ENCODE measurements at places on chromosomes 2 and 18.

- no peak for DNase-seq
Observed at GRCh38 chr2:71690876-71691475, 237.6 kb downstream of the DYSF start.

GRCh38 chr2:48397281-48397680 is 132.7 kb upstream of the STON1 start:
- DNase-seq, result no peak

DNA sequence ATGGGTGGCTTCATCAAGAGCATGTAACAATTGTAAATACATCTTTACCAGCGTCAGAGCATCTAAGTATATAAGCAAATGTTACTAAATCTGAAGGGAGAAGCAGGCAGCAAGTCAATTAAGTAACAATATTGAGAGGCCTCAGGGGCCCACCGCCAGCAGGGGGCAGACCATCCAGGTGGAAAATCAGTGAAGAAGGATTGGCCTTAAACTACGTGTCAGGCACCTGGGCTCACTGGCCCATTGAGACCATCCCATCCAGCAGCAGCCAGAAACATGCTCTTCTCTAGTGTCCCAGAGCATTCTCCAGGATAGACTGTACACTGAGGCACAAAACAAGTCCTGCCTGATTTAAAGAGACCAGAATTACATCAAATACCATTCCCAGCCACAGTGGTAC is 96.2 kb upstream of the SNTG2 start:
- DNase-seq, result no peak

GRCh38 chr2:53768242-53768542 is 588 bp downstream of the CHAC2 start:
- DNase-seq, result no peak

- DNase-seq, result no peak
Observed at GRCh38 chr2:178478130-178478438, 316 bp downstream of the FKBP7 start.

DNA sequence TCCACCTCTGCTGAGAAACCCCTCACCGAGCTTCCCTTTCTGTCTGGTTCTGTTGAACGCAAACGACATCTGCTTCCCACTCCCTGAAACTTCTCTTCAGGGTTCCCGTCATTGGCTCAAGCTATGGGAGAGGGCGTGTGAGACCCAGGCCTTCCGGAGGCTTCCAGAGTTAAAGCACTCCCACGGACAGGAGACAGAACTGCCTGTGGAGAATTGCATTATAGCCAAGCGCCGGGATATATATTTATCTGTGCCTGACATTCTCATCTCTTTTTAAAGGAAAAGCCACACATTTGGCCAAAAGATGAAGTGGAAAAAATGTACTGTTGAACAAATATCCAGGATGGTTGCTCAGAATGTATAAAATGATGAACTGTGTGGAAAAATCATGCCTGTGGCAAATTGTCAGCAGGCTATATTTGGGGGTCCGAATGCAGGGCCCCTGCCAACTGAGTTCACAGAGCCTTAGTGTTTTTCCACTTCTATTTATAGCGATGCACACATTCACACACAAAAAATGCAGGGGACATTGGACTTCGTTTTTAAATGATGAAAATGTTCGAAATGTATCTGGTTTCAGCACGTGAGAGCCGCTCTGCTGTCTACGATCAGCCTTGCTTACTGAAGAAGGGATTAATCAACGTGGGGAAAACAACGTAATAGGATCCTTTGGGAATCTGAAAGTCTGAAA is 59.5 kb downstream of the E2F6 start:
- peak; percentile 43 for DNase-seq

DNA sequence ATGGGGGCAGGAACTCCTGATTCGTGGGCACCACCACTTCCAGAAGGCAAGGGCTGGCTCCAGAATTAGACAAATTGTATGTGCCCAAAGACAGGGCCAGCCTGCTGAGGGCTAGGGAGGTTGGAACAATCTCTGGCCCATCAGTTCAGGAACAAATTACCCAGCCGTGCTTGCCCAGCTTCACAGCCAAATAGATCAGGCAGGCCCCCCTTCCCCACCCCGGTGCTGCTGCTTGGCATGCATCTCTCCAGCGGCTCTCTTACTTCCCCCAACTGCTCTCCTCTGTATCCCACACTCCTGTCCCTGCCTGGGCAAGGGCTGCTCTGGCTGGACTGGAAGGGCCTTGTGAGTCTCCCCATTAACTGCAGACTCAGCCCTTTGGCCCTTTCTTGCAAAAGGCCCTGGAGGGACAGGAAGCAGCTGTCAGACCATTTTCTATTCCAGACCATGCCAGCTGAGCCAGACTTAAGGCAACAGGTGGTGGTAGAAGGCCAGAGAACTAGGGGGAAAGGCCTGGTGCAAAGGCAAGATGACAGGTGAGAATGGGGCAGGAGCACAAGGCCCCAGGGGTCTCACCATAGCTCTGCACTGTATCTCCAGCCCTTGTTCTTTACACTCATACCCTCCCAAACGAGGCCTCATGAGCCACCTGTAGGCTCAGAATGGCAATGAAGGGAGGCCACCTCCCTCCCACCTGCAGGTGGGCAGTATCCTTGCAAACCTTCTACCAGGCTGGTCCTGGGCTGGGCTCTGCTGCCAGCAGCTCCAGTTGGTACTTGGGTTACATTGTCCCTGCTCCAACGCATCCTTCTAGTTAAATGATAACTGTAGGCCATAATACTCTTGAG is 30.7 kb upstream of the ACAA2 start:
- DNase-seq, result no peak

DNA sequence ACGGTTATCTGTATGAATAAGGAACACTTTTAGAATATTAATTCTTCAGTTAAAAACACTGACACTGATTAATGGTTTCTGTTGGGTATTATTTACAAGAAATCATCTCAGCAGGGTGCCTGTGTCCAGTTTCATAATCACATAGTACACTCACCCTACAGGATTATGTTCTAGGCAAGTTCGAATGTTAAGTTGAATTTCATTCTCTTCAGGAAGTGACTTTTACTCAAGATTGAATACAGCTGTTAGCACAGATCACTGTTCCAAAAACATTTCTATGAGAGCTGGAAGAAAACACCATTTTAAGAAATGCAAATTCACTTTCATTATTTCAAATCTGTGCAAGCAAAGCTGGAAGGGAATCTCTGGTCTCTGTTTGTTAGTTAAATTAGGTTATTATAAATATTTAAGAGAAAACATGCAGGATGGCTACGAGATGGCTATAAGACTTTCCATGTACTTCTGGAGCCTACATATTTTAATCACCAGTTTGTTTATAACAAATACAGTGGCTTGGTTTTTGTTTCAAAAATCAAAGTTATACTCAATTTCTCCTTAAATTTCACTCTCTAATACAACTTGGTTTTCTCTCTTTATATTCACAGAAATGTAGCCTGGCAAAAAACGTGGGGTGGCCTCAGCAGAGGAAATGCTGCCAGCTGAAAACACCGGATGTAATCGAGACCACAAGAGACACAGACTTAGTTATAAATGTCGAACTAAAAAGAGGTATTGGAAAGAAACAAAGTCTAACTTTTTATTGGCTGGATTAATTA is 65.8 kb downstream of the RBMS1 start:
- peak; percentile 6 for DNase-seq

GRCh38 chr2:11829947-11830707 is 83.7 kb downstream of the LPIN1 start:
- peak; percentile 94 for DNase-seq

GRCh38 chr18:51290860-51291259 is 93.4 kb upstream of the MEX3C start:
- no peak for DNase-seq

All from amniotic stem cell (primary cell).